ENCODE measurements at places on chromosomes 2 and 18.

DNA sequence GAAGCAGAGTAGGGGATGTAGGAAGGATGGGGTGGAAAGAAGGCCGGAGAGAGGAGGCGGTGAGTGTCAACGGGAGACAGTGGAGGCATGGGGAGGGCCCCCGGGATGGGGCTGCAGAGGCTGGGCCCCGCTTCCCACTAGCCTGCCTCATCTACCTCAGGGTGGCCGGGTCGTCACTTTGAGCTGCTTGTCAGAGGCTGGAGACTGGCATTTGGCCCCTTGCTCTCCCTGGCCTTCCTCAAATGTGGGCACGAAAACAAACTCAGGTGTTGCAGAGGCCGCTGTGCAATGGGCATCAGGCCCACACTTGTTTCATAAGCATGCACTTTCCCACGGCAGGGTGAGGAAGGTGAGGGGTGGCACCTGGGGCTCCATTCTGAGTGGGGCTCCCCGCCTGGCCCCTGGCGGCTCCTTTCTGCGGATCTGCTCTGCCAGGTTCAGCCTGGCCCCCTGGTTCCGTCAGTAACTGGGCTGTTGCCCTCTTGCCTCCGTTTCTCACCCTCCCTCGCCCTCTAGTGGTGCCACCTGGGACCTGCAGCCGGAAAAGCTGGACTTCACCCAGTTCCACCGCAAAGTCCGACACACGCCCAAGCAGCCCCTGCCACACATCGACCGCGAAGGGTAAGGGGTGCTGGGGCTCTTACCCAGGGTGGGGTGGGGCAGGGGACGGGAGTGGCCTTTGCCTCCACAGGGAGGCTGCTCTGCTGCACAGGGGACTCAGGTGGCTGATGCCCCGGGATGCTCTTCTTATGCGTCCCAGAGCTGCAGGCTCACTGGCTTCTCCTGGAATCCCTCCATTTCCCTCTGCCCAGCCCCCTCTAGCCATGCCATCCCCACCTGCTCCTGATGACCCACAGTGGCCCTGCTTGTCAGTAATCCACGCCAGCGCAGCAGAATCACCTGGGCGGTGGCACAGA is 125.4 kb downstream of the CTIF start:
- peak; percentile 30 for DNase-seq

DNA sequence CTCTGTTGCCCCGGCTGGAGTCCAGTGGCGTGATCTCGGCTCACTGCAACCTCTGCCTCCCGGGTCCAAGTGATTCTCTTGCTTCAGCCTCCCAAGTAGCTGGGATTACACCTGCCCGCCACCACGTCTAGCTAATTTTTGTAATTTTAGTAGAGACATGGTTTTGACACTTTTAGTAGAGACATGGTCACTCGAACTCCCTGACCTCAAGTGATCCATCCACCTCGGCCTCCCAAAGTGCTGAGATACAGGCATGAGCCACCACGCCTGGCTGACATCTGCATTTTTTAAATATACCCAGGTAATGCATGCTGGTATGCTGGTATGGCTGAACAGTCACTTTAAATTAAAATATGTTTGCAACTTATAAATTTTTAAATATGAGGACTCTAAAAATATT is 91.9 kb downstream of the EPB41L3 start:
- DNase-seq = no peak

DNA sequence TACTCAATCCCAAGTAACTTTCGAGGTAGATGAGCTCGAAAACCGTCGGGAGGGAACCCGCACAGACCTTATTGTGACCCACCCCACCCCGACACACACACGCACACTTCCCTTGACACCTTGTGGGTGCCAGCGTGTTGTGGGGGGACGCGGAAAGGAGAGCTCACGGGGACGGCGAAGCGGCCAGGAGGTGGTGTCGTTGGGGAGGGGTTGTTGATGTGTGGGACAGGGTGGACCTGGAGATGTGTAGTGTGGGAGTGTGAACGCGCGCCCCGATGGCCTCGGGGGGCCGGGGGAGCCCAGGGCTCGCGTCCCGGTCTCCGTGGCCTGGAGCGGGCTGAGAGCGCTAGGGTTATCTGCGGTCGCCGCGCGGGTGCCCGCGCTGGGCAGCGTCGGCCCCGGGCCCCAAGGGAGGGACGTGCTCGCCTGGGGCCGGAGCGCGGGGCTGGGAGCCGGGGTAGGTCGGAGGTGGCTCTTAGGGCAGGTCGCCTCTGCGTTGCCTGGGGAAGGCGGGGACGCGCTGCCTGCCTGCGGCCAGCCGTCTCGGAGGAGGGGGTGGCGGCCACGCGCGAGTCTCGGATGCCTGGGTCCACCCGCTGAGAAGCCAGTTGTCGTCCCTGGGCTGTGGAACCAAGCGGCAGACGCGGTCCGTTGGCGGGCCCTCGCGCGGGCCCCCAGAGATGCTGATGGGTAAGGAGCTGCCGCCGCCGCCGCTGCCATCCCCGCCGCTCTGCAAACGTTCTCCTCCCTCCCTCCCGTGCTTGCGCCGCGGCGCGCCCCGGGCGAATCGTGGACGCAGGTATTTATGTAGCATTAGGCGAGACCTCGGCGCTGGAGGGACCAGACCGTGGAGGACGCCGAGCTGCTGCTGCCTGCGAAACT is 1.6 kb downstream of the KLHL29 start:
- no peak for DNase-seq

DNA sequence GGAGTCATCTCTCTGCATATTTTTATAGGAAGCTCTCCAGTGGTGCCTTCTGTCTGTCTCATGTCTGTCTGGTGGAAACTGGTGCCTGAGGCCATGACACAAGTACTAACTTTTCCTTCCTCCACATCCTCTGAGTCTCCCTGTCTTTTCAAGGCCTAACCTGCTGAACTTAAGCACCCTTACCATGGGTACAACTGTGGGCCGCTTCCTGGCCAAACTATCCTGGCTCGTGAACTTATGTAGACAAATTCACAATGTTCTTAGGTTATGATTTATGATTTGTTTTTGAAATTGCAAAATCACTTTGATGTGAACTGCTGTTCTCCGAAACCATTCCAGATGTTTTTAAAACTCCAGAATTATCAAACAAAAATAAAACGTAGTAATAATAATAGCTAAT is 804.5 kb upstream of the POU3F3 start:
- DNase-seq = no peak

GRCh38 chr2:36663851-36664695 is 32.4 kb upstream of the VIT start:
- no peak for DNase-seq

DNA sequence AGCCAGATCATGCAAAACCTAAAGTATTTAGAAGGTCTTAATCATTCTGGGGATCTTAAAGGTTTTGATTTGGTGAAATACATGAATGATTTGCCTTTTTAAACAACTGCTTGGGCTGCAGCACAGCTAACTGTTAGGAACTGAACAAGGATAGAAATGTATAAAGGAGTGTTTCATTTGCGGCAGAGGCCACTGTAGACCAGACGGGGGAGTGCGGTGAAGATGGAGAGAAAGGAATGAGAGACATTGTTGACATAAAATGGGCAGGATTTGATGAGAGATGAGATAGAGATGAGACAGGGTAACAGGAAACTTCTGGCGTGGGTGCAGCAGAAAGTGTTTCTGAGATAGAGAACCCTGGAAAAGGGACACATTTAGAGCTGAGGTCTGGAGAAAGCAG is 308.1 kb downstream of the TMX3 start:
- no peak for DNase-seq

GRCh38 chr2:175007510-175007909 is 2.3 kb upstream of the CHN1 start:
- DNase-seq = no peak

DNA sequence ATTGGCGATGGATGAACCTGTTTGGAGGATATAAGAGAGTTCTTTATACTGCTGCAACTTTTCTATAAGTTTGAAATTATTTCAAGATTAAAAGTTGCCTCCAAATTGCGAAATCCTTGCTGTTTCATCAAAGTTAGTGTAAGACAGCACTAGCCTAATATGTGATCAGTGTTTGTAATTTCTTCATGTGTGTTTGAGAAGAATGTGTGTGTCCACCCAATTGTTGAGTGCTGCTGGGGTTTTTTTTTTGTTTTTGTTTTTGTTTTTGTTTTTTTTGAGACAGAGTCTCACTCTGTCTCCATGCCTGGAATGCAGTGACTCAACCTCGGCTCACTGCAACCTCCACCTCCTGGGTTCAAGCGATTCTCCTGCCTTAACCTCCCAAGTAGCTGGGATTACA is 33.4 kb downstream of the CDK15 start:
- no peak for DNase-seq

- no peak for DNase-seq
Observed at GRCh38 chr2:218736531-218736930, 25.9 kb downstream of the TTLL4 start.

GRCh38 chr2:219297766-219298456 is 11.3 kb downstream of the PTPRN start:
- no peak for DNase-seq

- no peak for DNase-seq
Observed at GRCh38 chr18:32884543-32884942, 111.7 kb upstream of the KLHL14 start.

DNA sequence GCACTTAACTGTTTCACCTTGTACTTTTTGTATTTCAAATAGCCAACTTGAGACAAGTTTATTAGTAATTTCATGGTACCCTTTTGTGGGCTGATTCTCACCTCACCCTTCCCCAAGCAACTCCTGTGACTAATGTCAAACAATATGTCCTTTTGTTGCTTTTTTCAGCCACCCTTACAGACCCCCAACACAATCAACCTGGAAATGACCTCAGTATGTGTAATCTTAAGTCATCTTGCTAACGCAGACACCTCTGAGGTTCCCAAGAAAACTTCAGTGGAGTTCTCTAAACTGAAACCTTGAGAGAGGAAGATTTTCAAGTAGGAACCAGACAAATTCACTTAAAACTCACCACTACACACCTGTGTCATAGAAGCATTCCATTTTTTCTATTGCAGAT is 69.5 kb downstream of the KYNU start:
- DNase-seq = no peak

GRCh38 chr2:117801826-117802225 is 12.7 kb upstream of the DDX18 start:
- no peak for DNase-seq

GRCh38 chr18:48673853-48674721 is 135.3 kb downstream of the CTIF start:
- no peak for DNase-seq

GRCh38 chr2:127105656-127106456 is 1.1 kb downstream of the BIN1 start:
- no peak for DNase-seq

- no peak for DNase-seq
Observed at GRCh38 chr2:72111061-72111460, 36.6 kb downstream of the CYP26B1 start.

DNA sequence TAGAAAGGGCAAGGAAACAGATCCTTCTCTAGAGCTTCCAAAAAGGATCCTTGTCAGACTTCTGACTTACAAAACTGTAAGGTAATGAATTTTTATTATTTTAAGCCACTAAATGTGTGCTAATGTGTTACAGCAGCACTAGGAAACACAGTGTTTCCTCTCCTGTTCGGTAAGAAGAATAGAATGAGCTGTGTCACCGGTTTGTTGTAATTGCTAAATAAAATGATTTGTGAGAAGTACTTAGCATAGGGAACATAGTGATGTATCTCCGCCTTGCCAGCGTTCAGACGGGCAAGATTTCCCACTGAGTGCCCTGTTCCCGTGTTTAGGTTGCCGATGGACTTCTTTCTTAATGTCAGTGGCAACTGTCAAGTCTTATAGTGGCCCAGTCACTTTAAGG is 57.6 kb downstream of the SPATS2L start:
- DNase-seq = no peak

GRCh38 chr2:20218331-20219320 is 6.3 kb downstream of the SDC1 start:
- no peak for DNase-seq

- no peak for DNase-seq
Observed at GRCh38 chr18:49051311-49051967, 100.7 kb upstream of the SMAD7 start.

- no peak for DNase-seq
Observed at GRCh38 chr18:312415-312814, 44.6 kb upstream of the THOC1 start.

GRCh38 chr2:181142514-181142913 is 162.1 kb downstream of the UBE2E3 start:
- no peak for DNase-seq

DNA sequence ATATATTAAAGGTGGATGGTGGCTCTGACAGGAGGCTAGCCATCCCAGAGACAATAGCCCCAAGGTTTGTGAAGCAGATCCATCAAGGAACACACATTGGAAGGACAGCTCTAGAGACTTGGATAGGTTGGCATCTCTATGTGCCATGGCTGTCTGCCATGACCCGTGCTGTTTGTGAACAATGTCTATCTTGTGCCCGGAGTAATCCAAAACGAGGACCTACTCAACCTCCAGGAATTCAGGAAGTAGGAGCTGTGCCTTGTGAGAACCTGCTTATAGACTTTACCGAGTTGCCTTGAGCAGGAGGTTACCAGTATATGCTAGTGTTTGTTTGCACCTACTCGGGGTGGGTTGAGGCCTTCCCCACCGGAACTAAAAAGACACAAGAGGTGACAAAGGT is 43.1 kb upstream of the SELENOI start:
- DNase-seq = no peak

GRCh38 chr2:145736871-145737270 is 1217.0 kb upstream of the ZEB2 start:
- DNase-seq = no peak

DNA sequence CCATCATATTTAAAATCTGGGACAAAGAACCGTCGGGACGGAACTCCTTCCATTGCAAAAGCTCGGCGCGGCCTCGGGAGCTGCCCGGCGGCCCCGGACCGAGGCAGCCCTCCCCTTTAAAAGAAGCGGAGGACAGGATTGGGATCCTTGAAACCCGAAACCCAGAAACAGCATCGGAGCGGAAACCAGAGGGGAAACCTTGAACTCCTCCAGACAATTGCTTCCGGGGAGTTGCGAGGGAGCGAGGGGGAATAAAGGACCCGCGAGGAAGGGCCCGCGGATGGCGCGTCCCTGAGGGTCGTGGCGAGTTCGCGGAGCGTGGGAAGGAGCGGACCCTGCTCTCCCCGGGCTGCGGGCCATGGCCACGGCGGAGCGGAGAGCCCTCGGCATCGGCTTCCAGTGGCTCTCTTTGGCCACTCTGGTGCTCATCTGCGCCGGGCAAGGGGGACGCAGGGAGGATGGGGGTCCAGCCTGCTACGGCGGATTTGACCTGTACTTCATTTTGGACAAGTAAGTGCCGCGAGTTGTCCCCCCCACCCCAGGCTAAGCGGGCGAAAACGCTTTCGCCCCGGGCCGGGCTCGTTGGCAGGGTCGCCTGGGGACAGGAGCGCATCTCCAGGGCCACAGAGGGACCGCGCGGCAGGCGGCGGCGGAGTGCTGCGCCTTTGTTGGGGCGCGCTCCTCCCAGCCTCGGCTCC is at the start of gene ANTXR1:
Gene ANTXR1, plus strand, starts transcription at position 38 of the 698 bp plus-strand sequence. Its CDS starts 321 bp downstream, at position 359.
- DNase-seq = no peak

- no peak for DNase-seq
Observed at GRCh38 chr2:220858101-220858500, 714.0 kb downstream of the EPHA4 start.

All from activated T-helper 2 cell treated with anti-CD3 and anti-CD28 coated beads, Interferon-gamma antibody, Interleukin-2, Interleukin-4, amounts not matched to agents 10 μg/mL and 5 μg/mL and 100 μg/mL, durations not matched to agents 14 hours and 24 hours and 36 hours (primary cell).